Osteoblast (primary cell): ENCODE measurements at places on chromosomes 12 and 14.

GRCh38 chr12:109720857-109721189, 7.2 kb downstream of the FAM222A start:
- no peak for DNase-seq

DNA sequence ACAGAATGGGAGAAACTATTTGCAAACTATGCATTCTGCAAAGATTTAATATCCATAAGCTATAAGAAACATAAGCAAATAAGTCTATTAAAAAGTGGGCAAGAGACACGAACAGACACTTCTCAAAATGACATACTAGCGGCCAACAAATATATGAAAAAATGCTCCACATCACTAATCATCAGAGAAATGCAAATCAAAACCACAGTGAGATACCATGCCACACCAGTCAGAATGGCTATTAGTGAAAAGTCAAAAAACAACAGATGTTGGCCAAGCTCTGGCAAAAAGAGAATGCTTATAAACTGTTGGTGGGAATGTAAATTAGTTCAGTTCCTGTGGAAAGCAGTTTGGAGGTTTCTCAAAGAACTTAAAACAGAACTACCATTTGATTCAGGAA, 121.3 kb downstream of the KCNMB4 start:
- no peak for DNase-seq

DNA sequence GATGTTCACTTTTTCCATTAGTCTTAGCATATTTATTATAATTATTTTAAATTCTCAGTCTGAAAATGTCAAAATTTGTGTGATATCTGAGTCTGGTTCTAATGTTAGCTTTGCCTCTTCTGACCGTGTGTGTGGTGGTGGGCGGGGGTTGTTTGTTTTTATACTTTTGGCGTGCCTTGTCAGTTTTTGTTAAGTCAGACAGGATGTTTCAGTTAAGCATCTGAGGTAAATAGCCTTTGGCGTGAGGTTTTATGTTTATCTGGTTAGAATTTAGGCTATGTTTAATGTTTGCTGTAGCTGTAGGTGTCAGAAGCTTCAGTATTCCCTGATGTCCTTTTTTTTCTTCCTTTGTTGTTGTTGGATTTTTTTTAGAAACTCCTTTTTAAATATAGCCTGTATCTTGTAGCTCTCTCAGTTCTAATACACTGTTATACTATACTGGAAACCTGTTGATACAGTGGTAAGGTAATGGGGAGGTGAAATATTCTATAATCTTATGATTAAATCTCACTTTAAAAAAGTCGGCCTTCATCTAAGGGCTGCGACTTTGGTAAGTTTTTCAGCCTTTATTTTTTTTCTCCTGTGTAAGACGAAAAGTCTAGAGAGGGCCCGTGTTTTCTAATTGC, 111.6 kb downstream of the SCAF11 start:
- DNase-seq, result no peak

GRCh38 chr14:42929806-42930480, 1323.3 kb downstream of the LRFN5 start:
- no peak for DNase-seq

- DNase-seq, result no peak
These were observed 10.2 kb downstream of the ARHGAP5 start for GRCh38 chr14:32087173-32087861.

GRCh38 chr12:83472350-83472749, 785.6 kb downstream of the TMTC2 start:
- no peak for DNase-seq
